Stimulated activated CD4-positive, alpha-beta T cell treated with anti-CD3 and anti-CD28 coated beads, Interleukin-12 subunit alpha, Interleukin-12 subunit beta, amount 100 ng/mL, for 24 hours (primary cell): ENCODE measurements at places on chromosomes 13 and 19.

DNA sequence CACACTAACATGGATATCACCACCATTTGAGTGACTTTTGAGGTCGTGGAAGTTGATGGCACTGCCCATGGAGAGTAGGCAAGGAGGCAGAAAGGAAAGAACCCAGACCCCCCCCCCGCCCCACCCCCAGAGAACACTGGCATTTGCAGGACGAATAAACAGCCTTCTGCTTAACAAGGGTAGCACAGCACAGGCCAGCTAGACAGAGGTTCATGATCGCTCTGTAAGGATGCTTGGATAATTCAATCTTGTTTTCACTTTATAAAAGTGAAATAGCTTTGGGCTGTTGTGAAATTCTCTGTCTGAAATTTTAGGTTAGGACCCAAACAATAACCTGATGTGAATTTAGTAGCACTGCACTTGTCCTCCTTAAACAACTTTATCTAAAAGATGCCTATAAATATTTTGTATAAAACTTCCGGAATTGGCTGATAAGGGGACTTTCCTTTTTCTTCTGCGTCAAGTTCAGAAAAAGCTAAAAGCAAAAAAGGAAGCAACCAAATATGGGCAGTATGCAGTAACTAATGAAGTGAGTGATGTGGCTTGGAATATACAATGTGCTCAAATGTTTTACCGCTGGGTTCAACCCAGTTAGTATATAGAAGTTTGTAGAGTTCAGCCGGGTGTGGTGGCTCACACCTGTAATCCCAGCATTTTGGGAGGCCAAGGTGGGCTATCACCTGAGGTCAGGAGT, 163.7 kb downstream of the SHISA2 start:
- no peak for DNase-seq

DNA sequence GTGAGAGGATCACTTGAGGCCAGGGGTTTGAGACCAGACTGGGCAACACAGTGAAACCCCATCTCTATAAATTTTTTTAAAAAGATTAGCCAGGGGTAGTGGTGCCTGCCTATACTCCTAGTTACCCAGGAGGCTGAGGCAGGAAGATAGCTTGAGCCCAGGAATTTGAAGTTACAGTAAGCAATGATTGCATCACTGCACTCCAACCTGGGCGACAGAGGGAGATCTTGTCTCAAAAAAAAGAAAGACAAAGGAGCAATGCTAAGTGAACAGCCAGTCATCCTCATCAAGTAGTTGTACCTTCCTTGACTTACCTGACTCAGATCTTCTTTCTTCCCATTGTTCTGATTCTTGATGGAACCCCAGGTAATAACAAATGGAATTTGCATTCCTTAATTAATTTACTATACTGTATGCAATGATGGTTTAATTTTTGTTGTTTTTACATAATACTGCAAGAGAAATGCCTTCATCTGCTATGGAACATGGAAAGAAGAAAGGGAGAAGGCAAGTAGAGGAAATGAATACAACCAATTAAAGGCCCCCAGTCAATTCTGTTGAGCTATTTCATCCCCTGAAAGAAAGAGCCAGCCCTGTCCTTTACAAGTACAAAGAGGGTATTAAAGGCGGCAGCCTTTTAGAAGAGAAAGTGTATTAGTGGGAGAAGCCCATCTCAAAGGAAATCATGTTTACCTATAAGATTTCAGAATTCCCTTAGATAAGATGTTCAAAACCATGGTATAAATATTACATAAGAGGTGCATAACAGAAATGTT, 316.7 kb downstream of the DIAPH3 start:
- DNase-seq, result no peak

GRCh38 chr13:67140006-67140405, 90.1 kb downstream of the PCDH9 start:
- no peak for DNase-seq

- no peak for DNase-seq
Observed at GRCh38 chr13:37927561-37927960, 58.0 kb upstream of the TRPC4 start.

GRCh38 chr19:22935151-22935550, 67.8 kb downstream of the ZNF728 start:
- DNase-seq, result no peak

- DNase-seq, result no peak
Observed at GRCh38 chr13:21673789-21674489, 3.1 kb downstream of the FGF9 start.

DNA sequence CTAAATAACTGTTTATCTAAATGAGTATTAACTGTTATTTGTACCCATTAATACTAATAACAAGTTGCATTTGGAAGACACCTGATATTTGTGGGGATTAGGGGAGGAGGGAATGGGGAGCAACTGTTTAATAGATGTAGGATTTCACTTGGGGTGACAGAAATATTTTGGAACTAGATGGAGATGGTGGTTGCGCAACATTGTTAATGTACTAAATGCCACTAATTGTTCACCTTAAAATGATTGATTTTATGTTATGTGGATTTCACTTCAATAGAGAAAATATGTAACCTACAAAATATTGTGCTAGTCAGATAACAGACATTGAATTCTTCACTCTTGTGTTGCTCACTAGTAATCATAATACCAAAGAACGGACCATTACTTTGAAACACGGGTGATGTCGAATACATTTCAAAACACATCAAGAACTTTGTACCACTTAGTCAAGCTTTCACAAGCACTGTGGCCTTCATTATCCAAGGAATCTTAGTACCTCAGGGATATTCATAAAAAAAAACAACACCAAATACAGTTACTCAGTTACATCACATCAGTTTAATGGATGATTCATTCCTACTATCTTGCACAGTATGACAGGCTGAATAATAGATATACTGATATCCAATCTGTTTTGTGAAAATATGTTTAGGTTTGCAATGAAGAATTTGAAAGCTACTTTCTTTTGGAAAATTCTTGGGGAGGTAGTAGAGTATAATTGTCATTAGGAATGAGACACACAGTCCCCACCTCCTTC, 721.8 kb downstream of the PCDH9 start:
- no peak for DNase-seq

DNA sequence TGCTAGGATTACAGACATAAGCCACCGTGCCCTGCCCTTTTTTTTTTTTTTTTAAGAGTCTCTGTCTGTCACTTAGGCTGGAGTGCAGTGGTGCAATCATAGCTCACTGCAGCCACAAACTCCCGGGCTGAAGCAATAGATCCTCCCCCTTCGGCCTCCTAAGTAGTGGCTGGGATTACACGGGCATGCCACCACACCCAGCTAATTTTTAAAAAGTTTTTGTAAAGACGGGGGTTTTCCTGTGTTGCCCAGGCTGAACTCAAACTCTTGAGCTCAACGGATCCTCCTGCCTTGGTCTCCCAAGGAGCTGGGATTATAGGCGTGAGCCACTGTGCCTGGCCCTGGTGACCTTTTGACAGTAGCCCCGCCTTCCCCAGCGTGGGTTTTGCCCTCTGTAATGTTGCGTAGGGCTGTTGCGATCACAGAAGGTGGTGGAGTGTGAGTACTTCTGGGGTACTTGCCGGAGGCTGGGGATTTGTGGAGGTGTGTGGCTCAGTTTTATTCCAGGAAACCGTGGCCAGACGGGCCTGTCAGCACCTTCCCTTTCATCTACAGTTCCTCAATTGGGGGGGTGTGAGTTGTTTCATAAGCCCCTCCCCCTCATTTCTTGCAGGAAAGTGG, 11.6 kb upstream of the RETN start:
- DNase-seq, result no peak

GRCh38 chr19:1648459-1648849, 4.0 kb downstream of the TCF3 start:
- no peak for DNase-seq

GRCh38 chr13:35781036-35782000, 304.8 kb upstream of the MAB21L1 start:
- DNase-seq, result no peak

DNA sequence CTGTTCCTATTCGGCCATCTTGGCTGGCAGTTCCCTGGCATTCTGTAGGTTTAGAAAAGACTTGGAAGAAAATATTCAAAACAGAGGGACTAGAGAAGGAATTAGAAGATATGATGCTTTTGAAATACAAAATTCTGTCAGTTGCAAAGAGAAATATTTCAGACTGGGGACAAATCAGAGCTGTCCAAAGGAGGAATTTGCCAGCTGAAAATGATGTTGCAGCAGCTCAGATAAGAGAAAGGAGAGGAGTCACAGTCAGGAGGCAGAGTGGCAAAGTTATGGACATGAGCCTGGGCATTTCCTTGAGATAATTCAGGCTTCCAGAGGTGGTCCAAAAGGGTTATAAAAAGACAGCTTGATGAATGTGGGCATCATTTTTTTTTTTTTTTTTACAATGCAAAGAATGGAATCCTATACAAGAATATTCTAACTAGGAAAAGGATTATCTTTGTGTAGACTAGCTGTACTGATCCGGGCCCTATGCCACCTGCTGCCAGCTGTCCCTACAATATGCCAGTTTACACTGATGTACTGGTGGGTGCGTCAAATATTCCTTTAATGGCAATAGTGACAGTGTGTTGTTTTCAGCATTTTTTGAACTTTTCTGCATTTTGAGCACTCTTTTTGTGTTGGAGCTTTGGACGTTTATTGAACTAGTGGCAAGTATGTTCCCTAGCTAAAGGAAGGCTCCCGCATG, 31.8 kb upstream of the CBY2 start:
- no peak for DNase-seq

- no peak for DNase-seq
Observed at GRCh38 chr19:51071095-51071405, 6.2 kb upstream of the KLK13 start.
